Mesothelial cell of epicardium (in vitro differentiated cells): ENCODE measurements at places on chromosomes 1 and 21. TPM values are rescaled to one million over a fixed set of nuclear protein-coding genes. Genes with fewer than 3 reads are reported as not detected.

Gene B3GALT6
- total RNA-seq, result 32.1 to 34.1 TPM (median 33.4 TPM) in 3 replicates

DNA sequence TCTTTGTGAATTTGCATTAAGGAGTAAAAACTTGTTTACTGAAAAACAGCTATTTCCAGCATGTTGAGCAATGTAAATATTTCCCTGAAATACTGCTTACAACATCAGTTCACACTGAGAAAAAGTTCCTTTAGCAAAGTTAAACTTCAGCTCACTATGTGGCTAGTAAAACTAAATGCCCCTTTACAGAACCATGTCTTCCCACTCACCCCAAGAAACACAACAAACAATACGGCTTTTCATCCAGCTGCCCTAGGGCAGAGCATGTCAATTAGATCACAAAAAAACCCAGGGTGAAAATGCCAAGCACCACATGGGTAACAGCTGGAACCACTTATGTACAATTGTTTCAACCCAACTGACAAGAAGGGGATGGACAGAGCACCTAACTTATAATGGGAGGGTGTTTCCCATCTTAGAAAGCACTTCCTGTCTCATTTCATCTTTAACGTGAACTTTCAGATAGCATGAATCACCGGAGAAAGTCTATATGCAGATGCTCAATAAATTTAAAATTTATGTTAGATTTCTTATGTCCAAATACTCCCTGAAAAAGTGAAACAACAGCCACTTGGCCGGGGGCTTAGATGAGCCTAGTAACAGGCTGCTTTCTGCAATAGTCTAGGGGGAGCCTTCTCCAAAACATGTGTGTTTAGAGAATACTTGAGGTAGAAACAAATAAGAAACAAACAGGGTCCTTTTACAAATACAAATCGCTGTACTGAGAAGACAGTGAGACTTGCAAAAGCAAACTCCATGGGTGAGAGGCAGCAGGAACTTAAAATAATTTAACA is 6.6 kb downstream of the NID1 start:
- H3K36me3 ChIP-seq, result no peaks in the 10 kb centered on the region
- H3K27me3 ChIP-seq, result peaks cover 13% of the 10 kb centered on the region
- H3K4me3 ChIP-seq, result no peak overlapping the region
- DNase-seq, result no peak
- H3K4me1 ChIP-seq, result peaks cover 5% of the 10 kb centered on the region

DNA sequence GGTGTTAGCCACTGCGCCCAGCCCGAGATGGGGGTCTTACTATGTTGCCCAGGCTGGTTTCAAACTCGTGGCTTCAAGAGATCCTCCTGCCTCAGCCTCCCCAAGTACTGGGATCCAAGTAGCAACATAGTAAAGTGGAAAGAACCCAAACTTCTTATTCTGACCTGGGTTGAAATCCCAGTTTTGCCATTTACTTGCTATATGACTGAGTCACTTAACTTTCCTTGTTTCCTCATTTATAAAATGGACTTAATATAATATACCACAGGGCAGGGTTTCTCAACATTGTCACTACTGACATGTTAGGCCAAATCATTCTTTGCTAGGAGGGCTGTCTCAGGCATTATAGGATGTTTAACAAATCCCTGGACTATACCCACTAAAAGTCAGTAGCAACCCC is 6.7 kb downstream of the PFDN2 start:
- no peaks in the 10 kb centered on the region for H3K27me3 ChIP-seq
- H3K4me1 ChIP-seq, result no peaks in the 10 kb centered on the region
- peaks cover 2% of the 10 kb centered on the region for H3K36me3 ChIP-seq
- H3K4me3 ChIP-seq, result no peak overlapping the region

Gene RCAN1
- total RNA-seq, result 13.9 to 15.7 TPM (median 14.8 TPM) in 3 replicates

DNA sequence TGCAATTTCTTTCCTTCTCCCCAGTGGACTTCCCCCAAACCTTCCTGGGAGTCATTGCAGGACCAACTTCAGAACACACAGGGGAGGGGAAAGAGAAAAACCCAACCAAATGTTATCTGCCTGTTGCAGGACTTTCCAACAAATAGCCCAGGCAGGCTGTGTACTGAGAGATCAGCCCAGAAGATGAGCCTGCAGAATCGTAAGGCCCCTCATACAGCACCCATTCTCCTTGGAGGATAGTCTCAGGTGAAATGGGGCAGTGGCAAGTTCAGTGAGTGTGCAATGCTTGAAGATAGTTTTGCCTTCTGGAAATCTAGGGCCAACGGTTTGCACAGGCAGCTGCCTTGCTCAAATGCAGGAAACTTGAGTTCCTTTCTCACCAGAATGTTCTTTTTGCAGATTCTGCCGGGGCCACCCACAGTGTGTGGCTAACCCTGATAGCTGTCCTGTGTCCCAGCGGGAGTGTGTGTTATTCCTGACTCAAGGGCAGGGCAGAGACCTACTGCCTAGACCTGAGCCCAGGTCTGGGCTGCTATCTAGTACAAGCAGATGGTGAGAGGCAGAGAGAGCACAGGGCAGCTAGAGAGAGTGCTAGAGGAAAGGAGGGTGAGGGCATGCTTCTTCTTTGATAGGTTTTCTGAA is 48.8 kb downstream of the GADD45A start:
- H3K4me3 ChIP-seq, result no peak overlapping the region
- no peaks in the 10 kb centered on the region for H3K27me3 ChIP-seq
- no peaks in the 10 kb centered on the region for H3K36me3 ChIP-seq
- peaks cover 13% of the 10 kb centered on the region for H3K4me1 ChIP-seq
- DNase-seq, result no peak
- no peak overlapping the region for H3K27ac ChIP-seq

Gene OVAAL
- total RNA-seq, result not detected in 3 replicates

DNA sequence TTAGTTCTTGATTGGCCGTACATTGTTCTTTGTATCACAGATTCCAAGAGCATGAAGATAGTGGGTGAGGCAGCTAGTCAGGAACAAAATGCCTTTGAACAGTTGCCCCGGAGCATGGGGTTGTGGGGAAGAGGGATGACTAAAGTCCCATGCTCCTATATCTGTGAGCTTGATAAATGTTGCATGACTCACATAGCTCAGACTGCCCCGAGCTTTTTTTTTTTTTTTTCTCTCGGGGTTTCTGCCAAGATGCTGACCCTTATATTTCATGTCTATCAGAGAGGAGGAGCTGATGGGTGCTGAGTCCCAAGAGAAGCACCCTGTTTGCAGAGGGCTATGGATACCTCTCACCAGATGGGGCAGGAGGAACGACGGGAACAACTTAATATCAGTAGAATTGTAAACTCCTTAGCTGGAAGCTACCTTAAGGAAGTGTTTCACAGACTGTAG is 40.6 kb downstream of the SRRM1 start:
- DNase-seq, result no peak
- H3K27me3 ChIP-seq, result no peaks in the 10 kb centered on the region
- peaks cover 27% of the 10 kb centered on the region for H3K4me1 ChIP-seq
- no peaks in the 10 kb centered on the region for H3K36me3 ChIP-seq

- H3K27ac ChIP-seq, result no peak overlapping the region
- no peaks in the 10 kb centered on the region for H3K27me3 ChIP-seq
- H3K36me3 ChIP-seq, result no peaks in the 10 kb centered on the region
- no peak for DNase-seq
Measured at GRCh38 chr1:68516066-68516465, 19.2 kb upstream of the DEPDC1 start.

DNA sequence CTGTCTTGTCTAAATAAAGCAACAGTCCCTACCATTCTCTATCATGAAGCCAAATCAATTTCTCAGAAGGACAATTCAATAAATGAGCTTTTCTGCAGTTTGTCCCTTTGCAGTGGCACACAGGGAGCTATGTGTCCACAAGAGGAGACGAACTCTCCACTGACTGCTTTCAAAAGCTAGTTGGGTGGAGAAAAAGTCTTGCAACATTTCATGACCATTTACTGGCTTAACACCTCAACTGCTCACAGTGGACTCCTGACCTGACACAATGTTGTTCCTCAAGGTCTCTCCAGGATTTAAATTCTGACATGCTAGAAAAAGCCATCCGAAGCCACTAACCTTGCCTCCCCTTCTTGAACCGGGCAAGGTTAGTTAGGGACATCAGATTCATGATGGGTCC is 111.7 kb downstream of the TIAM1 start:
- H3K27me3 ChIP-seq, result no peaks in the 10 kb centered on the region
- no peaks in the 10 kb centered on the region for H3K4me1 ChIP-seq
- DNase-seq, result no peak
- H3K27ac ChIP-seq, result no peak overlapping the region
- H3K4me3 ChIP-seq, result no peak overlapping the region
- H3K36me3 ChIP-seq, result peaks cover 48% of the 10 kb centered on the region

DNA sequence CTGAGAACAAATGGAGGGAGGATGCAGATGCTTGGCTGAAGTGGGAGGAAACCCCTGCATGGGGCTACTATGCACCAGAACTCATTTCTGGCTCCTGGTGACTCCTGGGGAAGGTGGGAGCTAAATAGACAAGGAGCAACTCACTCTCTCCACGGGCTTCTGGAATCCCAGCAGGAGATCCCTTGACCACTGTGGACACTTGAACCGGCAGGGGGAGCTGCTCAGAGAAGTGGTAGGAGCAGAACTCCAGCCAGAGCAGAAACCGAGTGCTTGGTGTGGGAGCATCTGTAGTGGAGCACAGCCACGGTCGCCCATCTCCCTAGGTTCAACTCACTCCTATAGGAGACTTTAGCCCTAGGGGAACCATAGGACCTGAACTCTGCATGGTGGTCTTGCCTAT is 205.6 kb upstream of the GJB5 start:
- no peak overlapping the region for H3K4me3 ChIP-seq
- H3K27me3 ChIP-seq, result peaks cover 24% of the 10 kb centered on the region
- H3K4me1 ChIP-seq, result no peaks in the 10 kb centered on the region
- H3K27ac ChIP-seq, result no peak overlapping the region
- no peaks in the 10 kb centered on the region for H3K36me3 ChIP-seq
- DNase-seq, result no peak

Gene AMY1C
- not detected in 3 replicates for total RNA-seq

DNA sequence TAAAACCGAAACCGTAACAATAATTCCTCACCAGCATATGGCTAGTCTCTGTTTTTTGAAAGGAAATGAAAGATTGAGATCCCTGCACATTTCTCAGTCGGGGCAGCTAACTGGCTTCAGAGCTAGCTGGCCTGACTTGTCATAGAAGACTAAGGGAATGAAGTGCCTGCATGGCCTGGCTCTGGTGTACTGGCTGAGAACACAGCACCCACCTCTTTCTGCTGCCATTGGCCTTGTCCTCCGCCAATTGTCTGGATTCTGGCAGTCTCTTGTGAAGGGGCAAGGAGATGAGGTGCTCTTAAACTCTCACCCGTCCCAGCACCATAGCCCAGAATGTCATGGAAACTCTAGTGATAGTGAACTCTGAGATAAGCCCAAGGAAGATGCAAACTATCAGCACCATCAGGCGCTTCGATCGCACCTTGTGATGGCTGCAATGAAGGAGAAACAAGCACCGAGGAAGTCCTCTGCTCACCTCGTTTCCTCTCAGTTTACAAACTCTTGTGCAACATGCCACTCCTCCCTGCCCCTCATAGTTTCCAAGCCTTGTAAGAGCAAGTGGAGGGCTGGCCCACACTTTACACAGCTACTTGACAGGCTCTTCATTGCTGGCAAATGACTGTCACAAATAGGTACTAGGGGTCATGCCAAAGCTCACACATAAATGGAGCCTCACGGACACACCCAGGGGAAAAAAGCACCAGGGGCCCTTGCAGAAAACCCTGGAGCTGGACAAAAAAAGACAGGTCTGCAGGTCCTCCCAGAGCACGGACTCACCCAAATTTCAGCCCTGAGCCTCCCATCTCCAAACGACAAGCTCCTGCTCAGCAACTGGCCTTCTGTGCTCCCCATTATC is 16.4 kb downstream of the INPP5B start:
- peaks cover 27% of the 10 kb centered on the region for H3K4me1 ChIP-seq
- H3K36me3 ChIP-seq, result peaks cover 6% of the 10 kb centered on the region
- DNase-seq, result no peak
- peak overlapping the region; percentile 78 for H3K4me3 ChIP-seq

DNA sequence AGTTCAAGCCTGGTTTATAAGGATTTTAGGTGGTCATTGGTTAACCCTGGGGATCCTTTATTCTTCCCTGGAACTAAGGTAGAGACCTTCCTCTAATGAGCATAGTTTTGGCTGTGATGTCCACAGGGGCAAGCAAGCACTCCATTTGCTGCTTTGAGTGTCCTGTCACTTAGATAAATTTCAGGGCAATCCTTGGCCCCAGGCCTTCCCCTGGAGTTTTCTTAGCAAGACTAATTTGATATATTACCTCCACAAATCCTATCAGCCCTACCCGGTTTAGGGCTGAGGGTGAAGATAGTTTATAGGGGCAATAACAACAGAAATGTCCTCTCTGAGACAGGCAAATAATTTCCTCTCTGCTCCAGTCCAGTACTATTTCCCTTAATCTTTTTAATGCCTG is 166.6 kb downstream of the CYYR1 start:
- H3K27me3 ChIP-seq, result no peaks in the 10 kb centered on the region
- peak overlapping the region; percentile 18 for H3K4me3 ChIP-seq
- peaks cover 76% of the 10 kb centered on the region for H3K4me1 ChIP-seq
- no peaks in the 10 kb centered on the region for H3K36me3 ChIP-seq
